ENCODE measurements at places on chromosomes 1 and 21. TPM values are rescaled to one million over a fixed set of nuclear protein-coding genes. Genes with fewer than 3 reads are reported as not detected.

The FAM72D gene
- 1.1 TPM for total RNA-seq

GRCh38 chr1:224331824-224332223 is 1.9 kb upstream of the NVL start:
- no peak for ATAC-seq

- no peak for ATAC-seq
These were observed 31.7 kb upstream of the CD55 start for GRCh38 chr1:207289756-207290155.

DNA sequence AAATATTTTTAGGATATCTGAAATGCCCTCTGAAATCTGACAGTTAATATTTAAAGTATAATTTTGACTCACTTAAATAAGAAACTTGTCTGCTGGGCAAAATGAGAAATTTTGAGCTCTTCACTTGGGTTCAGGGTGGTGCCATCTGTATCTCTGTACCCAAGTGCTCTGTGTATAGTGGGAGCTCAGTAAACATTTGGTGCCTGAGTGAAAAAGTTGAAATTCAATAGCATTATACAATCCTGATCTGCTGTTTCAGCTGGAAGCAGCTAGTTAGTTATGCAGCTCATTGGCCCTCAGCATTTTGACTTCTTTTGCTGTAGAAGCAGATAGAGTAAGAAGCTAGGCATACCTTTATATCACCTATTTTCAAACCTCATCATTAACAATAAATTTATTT is 73.3 kb downstream of the RPE65 start:
- no peak for ATAC-seq

The C2CD4D gene
- total RNA-seq: 0.27 TPM

GRCh38 chr1:245110406-245110805 is 44.4 kb upstream of the KIF26B start:
- no peak for ATAC-seq

DNA sequence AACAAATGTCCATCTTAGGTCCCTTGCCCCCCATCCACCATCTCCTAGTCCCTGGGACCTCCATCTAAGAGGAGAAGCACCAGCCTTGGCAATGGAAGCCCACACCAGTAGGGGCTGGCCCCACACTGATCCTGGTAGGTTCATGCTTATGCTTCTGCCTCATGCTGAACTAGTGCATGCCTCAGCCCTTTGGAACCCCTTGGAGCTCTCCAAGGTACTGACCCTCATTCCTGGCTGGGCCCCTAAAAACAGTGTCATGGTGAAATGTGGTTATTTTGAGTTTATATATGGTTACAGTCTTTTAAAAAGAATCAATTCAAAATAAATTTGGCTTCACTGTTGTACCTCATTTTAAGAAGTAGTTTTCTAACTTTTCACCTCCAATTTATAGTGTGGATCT is 108.3 kb downstream of the HIVEP3 start:
- peak; percentile 33 for ATAC-seq

DNA sequence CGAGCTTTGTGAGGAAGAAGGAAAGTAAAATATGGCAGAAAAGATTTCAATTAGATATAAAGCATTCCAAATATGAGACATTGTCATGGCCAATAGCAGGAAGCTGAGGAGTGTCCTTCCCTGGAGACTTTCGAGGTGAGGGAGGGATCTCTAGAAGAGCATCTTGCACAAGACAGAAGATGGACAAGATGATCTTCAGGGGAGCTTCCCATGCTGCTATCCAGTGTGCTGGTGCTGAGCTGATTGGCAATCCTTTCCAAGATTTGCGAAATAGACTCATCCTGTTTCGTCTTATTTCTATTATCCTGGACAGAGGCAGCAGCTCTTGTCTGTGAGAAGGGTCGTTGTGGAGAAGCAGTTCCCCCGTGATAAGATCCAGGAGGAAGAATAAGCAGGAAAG is 342.0 kb upstream of the CAMK1G start:
- ATAC-seq: no peak

DNA sequence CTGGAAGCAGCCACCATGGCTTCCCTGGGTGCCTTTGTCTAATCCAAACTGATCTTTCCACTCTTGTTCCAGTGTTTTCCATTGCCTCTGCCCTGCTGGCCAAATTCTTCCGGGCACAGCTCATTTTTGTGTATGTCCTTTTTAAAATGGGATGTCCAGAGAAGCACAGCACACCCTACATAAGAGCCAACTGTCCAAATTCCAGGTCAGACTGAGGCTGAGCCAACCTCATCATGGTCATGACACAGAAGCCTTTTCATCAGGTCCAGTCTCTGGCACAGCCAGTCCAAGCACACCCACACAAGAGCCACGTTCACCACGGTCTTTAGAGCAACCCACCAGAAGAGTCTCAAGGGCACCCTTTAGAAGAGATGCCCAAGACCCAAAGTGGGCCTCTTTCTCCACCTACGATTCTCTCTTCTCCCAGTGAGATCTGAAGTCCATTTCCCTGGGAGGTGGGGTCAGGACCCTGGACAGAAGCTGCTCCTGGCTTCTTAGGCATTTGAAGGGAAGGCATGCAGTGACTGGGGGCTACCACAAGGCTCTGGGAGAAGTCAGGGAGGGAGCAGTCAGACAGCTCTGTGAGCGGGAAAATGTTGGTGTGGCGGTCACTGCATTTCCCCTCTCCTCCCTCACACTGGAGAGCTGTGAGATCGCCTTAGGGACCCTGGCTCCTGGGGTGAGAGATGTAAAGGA is 53.2 kb downstream of the SYT2 start:
- no peak for ATAC-seq

The CMPK1 gene
- 52.4 TPM for total RNA-seq

- ATAC-seq: no peak
These were observed 11.7 kb downstream of the ATF3 start for GRCh38 chr1:212620293-212620692.

The ZNF670 gene
- 2.5 TPM for total RNA-seq

DNA sequence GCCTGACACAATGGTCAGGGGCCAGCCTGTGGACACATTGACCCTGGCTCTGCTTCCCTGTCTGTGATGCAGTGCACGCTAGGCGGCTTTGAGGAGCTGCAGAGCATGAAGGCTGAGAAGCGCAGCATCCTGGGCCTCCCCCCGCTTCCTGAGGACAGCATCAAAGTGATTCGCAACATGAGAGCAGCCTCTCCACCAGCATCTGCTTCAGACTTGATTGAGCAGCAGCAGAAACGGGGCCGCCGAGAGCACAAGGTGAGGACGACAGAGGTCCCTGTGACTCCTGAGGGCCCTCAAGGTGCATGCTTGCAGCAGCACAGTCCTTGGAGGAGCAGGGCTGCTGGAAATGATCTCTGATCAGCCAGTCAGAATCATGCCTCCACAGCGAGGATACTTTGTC is 8.6 kb downstream of the STRIP1 start:
- ATAC-seq: no peak

- peak; percentile 1 for ATAC-seq
These were observed 26.2 kb upstream of the A3GALT2 start for GRCh38 chr1:33346927-33347649.

DNA sequence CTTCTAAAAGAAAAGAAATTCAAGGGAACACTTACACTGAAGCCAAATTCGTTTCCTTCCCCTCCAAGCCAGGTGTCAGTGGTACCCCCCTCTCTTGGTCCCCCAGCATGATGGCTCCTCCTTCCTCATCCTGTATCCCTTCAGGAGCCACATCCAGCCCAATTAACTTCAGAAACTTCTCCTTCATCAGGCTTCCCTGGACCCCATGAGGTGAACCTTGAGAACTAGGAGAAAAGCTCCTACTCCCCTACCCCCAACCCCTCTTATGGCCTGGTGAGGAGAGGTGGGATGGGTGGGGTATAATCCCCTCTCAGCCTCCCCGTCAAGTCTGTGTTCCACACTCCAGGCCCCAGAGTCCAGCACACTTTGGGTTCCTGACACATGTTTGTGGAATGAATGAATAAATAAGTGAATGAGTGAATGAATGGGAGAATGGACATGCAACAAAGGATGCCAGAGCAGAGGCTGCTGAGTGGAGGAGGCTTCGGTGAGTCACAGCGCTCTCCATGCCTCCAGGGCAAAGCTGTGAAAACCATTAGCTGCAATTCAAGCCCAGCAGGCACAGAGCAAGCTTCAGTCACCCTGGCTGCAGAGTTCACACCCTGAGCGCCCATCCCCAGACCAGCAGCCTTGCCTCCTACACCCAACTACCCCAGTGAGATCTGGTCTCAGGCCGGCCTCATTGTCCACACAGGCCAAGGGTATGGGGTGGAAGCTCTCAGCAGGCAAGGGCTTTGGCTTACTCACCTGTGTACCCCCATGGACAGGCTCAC is 43.8 kb downstream of the BATF3 start:
- ATAC-seq: peak; percentile 99

The KDF1 gene
- 0.13 TPM for total RNA-seq

The FAM163A gene
- total RNA-seq: 3.6 TPM

GRCh38 chr1:61423643-61424042 is 301.3 kb downstream of the TM2D1 start:
- ATAC-seq: no peak

GRCh38 chr1:246335151-246335550 is 171.9 kb downstream of the SMYD3 start:
- no peak for ATAC-seq

DNA sequence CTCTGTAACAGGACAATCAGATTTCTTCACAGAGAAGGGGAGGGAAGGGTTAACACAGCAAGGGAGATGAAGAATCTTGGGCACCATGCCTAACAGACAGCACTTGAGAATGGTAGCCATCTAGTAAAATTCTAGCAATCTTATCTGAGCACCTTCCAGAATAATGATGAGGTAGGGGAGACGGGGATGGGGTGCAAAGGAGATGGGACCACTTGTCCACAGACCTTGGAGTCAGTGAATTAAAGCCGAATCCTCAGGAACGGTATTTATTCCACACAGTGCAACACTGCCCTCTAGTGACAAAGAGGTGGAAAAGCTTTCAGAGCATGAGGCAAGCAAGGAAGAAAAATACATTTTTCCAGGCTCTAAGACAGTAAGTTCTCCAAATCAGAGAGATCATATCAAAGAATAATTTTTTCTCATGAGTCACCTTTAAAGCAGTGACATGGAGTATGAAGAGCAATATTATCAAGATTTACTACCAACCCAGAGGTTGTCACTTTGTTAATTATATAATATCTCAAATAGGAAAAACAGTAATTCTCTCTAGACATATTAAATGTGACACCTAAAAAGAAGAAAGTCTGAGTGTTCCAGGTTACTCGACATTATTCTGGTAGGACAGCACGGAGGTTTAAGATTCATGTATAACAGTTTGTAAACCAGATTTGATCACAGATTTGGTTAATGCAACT is 43.3 kb upstream of the LPAR3 start:
- ATAC-seq: peak; percentile 69

DNA sequence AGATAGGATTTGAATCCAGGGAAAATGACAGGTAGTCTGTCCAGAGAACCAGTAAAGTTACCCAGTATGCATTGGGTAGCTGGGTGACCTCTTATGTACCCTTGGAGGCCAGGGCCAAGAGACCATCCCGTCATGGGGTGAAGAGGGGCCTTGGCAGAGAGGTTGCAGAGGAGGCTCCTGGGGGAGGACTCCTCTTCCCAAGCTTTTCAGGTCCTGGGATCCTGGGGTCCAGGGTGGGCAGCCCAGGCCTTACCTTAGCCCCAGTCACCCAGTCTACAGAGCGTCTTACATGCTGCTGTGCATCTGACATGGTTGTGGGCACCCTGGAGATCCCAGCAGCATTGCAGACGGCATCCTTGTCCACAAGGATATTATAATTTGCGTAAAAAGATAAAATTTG is 14.0 kb downstream of the PMF1 start:
- no peak for ATAC-seq

DNA sequence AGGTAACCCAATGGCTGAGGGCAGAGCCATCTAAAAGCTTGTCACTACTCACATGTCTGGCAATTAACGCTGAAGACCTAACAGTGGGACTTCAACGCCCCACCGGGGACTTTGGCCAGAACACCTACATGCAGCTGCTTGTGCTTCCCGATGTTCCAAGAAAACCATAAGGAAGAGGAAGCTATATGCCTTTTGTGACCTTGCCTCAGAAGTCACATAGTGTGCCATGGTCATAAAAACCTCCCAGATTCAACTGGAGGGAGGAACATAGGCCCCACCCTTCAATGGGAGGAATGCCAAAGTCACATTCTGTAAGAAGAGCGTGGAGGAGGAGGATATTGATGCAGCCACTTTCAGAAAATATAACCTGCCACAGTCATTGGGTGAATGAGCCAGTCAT is 147.8 kb upstream of the MAGI3 start:
- peak; percentile 81 for ATAC-seq
